ENCODE measurements at places on chromosomes 5 and 9.

DNA sequence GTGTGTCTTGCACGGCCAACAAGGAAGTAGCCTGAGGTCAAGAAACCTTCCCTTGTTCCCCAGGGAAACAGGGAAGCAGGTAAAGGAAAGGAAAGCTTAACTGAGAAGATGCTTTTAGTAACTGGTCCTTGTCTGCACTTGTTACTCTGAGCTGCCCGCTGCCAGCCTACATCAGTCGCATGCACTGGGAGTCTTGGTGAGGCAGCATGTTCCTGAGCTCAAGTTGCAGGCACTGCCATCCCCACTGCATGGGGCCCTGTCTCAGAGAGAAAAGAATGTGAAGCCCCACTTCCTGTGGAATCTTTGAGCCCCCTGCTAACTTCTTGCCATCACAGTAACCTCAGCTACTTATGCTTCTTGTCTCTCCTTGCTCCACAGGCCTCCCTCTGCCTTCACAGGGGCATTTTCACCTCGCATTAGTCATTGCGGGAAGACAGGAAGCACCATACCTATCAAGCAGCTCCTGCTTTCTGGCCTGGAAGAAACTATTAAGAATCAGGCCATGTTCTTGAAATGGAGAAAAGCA lies 344.1 kb upstream of the ADAMTSL1 start:
- no peak for DNase-seq

DNA sequence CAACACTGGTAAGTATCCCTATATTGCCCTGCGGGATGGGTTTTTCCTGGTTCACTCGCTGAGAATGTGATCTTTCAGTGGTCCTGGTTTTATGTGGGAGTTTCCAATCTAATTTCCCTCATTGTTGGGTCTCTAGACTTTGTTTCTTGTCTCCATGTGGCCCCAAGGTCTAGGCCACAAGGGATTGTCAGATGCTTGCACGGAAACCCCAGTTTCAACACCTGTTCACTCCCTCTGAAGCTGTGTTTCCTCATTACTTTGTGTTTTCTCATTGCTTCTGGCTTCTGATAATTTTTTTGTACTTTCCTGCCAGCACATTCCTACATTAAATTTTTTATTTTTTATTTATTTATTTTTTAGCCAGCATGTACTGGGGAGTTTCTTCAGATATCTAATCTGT lies 191.5 kb downstream of the TTLL11 start:
- DNase-seq = no peak

GRCh38 chr5:115575167-115576070 lies 26.9 kb downstream of the TICAM2 start:
- DNase-seq = no peak

DNA sequence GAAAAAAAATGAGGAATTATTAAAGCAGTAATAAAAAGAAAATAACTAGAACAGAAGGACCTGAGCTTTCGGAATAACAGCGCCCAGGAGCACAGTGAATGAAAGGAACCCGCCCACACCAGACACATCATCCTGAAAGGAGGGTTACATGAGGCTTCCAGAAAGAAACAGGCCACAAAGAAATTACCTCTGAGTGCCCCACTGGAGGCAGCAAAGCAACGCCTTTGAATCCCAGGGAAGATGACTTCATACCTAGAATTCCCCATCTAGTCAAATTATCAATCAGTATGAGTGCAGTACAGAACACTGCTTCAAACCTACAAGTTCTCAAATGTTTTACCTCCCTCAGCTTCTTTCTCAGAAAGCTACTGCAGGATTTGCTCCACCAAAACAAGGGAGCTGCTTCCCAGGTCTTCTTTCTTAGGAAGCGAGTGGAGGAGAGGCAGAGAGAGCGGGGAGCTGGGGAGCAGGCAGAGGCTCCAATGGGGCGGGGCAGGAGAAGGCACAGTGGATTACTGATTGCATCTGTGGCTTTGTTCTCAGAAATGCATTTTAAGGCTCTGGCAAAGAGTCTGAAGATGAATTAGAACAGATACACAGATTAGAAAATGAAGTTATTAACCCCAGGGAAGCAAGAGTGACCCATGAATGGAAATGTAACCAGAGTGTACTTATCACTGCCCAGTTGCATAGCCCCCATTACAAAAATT lies 87.1 kb downstream of the SEMA4D start:
- peak; percentile 70 for DNase-seq

DNA sequence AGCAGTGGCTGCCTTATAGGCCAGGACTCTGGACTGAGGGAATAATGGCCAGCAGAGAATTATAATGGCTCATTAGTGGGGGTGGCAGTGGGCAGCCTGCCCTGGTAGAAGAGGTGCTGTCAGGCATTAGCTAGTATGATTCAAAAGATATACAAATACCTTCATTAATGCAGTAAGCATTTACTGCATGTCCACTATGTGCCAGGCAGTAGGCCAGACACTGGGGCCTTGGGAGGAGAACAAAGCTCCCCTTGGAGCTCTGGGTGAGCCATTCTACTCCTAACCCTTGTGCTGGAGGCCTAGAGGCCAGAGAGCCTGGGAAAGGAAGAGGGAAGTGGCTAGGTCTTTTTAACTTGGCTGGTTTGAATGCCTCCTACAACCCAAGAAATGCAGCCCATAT lies 2.0 kb upstream of the GARNL3 start:
- no peak for DNase-seq

DNA sequence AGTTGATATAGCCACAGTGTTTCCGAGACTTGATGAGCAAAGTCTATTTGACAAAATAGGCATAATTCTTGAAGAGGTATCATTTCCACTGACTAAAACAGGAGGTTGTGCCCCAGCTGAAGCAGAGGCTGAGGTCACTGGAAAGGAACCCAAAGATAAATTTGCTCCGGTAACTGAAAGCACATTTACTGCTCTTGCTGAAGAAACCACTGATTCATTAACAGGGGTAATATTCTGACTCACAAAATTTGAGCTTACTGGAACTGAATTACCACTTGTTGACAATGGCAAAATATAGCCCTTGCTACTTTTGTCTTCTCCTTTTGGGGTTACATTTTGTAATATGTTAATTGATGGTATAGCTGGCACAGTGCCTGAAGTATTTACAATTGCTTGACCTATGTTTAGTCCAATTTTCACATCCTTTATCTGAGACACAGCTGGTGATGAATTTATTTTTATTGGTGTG lies 30.2 kb downstream of the MLANA start:
- DNase-seq = no peak

GRCh38 chr9:128894764-128895163 lies 12.8 kb downstream of the LRRC8A start:
- no peak for DNase-seq

DNA sequence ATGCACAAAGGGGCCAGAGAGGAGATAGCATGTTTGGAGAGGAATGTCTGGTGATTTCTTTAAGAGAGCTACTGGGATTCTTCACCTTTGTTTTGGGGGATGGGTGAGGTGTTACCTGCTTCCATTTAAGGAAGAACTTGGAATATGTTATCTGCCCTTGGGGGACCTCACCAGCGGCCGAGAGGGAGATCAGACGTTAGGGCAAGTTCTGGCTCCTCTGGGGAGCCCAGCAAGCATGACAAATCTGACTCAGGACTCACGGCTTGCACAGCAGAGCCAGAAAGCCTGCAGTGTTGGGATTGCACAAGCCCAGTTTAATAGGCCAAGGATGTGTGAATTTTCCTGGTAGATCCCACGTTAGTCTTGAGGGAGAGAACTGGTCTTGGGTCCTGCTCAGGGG lies 40.3 kb downstream of the SLC28A3 start:
- DNase-seq = no peak

- no peak for DNase-seq
Observed at GRCh38 chr5:62134811-62135210, 171.2 kb upstream of the KIF2A start.

DNA sequence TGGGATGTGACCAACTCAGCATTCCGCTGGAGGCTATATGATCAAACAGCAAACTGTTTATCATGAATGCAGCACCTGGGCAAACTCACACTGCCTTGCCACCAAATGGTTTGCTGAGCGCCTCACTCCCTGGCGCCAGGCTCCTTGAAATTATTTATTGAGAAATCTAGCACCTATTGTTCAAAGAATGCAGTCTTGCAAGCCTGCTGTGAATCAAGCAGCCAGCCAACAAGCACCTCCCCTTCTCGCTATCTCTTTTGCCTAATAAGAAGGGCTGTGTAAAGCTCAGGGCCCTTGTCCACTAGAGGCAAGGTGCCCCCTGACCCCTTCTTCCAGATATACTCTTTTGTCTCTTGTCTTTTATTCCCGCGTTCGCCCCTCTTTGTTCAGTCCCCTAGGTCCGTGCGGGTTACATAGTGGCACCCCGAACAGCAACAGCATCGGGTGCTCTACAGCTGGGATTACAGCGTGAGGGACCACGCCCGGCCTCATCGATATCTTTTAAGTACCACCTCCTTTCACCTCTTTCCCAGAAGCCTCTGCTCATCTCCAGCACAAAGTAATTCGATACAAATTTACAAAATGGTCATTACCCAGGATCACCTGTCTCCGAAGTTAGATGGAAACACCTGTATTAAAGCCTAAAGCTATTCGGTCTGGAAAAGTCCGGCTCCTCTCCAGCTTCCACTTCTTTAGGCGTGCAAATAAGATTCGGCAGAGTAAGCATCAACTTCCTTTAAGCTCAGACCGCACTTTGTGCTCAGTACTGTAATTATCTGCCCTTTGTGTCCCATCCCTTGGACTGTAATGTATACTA lies 896 bp downstream of the RIGI start:
- DNase-seq = peak; percentile 57

DNA sequence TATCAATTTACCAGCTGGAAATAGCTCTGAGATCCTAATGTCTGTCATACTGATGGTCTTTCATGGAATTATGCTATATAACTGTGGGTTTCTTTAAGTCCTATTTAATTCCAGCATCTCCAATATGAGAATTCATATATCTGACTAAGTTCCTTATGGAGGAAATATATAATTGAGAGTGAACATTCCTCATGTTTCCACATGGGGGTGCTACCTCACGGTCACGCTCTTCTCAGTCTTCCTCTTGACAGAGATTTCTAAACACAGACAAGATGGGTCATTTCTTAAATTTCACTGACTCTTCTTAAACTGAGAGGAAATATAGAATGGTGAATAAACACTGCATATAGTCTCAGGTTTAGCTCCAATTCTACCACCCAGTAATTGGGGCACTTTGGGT lies 212.1 kb downstream of the SLF1 start:
- DNase-seq = no peak

DNA sequence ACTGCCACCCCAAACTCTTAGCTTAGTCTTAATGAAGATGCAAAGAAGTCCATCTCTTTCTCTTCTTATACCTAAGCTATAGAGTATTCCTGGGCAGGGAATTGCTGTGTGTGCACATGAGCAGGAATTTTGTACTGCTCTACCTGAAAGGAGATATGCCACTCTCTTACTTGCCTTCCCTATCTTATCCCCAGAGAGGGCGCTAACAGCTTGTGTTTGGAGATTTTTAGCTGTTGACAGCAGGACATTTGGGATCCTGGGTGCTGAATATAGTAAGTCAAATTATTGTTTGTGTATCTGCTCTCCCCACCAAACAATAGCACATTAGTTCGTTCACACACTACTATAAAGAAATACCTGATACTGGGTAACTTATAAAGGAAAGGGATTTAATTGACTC lies 159.5 kb downstream of the GABRG2 start:
- DNase-seq = no peak

GRCh38 chr9:99050924-99051323 lies 54.0 kb upstream of the TGFBR1 start:
- DNase-seq = no peak

DNA sequence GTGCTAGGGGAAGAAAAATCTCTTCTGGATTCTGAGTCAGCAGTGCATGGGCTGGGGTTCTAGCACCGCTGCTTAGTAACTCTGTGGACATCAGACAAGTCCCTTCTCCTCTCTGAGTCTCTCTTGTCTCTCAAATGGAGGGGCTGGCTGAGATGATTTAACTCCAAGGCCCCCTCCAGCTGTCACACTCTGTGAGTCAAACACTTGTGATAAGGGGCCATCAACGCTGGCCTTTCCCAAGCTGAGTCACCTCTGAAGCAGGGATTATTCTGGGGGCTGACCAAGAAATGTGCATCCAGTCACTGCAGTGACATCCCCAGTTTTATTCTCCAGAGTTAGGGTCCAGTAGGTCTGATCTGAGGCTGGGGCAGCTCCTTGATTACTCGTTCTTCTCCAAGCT lies 110.4 kb upstream of the ZNF462 start:
- DNase-seq = no peak

DNA sequence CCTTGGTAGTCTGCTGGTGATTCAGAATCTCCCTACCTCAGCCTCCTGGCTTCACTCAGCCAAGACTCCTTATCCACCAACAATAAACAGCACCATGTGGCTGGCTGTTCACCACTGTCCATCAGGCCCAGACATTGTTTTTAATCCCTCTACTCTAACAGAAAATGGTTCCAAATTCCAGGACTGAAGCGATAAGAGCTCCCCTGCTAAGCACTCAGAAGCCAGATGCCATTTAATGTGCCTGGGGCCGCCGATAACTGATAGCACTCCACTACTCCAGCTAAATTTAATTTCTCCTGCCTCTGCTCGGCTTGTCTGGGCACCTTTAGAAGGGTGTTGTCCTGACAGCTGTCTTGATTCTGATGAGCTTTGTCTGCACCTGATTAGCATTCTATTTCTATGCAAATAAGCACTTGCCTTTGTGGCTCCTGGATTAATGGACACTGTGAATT lies 47.1 kb downstream of the ZNF622 start:
- no peak for DNase-seq

GRCh38 chr5:134083517-134083916 lies 31.0 kb upstream of the TCF7 start:
- DNase-seq = peak; percentile 51

- DNase-seq = no peak
Observed at GRCh38 chr9:133999851-134000265, 7.7 kb upstream of the VAV2 start.

DNA sequence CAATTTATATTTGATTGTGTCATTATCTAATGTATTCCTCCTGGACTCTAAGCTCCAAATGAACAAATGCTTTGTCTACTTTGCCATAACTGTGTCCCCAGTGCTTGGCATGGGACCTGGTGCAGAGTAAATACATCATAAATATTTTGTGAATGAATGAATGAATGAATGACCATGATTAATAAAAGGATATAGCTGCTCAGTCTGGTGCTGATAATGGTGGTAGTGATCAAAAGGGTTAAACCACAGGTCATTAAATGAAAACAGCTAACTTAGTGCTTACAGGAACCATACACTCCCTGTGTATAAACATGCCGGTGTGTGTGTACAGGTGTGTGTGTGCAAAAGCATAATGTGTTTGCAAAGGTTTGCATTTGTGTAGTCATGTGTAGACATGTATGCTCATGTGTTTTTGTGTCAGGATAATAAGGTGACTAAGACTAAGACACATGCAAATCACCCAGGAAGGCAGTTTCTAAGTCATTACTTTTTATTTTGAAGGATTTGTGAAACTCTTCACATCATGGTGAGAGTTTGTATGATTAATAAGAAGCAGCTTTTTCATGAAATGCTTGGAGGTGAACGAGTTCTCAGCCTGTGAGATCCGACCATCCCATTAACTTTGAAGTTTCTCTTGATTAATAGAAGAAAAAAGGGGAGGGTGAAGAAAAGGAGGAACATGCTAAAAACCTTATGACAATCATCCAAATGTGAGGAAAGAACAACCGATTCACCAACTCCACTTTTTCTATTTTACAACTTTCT lies 24.6 kb downstream of the SPARC start:
- no peak for DNase-seq

- no peak for DNase-seq
Observed at GRCh38 chr5:124285071-124285470, 461.4 kb downstream of the ZNF608 start.

GRCh38 chr9:3777137-3777536 lies 251.3 kb upstream of the RFX3 start:
- DNase-seq = no peak

- DNase-seq = no peak
Observed at GRCh38 chr9:112664531-112664930, 53.4 kb downstream of the INIP start.

GRCh38 chr9:90803860-90804593 lies 2.4 kb downstream of the SYK start:
- no peak for DNase-seq

Measured in activated CD8-positive, alpha-beta memory T cell treated with anti-CD3 and anti-CD28 coated beads, Interleukin-2, amount 50 U/mL, for 48 hours (primary cell).